Suprapubic skin (tissue), 4 donors: ENCODE measurements at places on chromosomes 12 and 14.

DNA sequence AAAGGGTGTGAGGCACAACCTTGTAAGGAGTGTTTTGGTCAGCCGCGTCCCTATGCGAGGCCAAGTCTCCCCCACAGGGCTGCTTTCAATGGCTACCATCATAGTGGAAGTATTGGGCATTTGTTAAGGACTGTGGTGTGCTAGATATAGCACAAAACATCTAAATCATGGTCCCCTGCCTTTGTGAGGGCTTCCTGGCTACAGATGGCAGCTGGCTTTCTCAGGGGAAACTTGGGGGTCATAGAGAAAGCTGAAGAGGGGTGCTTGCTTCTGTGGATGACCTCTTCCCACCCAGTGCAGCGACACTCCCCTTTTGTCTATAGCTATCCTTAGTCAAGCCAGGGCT, 315.8 kb downstream of the ZFP36L1 start:
- no peak for DNase-seq

GRCh38 chr12:72723732-72724131, 451.6 kb downstream of the TRHDE start:
- no peak for DNase-seq

- no peak for DNase-seq
Observed at GRCh38 chr12:45599196-45599595, 130.3 kb upstream of the ARID2 start.

GRCh38 chr12:112741106-112741505, 50.4 kb upstream of the RPH3A start:
- DNase-seq: no peak

DNA sequence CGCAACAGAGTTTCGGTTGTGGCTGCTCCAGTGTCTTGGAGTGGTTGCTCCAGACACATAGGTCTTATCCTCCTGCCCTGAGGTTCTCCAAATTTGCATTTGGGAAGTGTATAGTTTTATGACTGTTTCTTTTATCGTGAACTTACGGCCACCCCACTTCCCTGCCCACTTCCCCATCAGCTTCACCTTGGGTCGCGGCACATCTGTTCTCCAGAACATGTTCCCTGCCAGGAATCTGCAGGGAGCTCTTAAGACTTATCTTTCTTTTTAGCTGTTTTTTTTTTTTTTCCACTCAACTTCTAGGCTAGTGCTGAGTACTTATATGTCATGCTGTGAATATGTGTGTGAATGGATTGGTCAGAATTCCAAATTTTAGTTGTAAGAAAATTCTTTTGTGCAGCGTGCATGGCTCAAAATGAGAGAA, 75.4 kb downstream of the ETV6 start:
- DNase-seq: no peak

DNA sequence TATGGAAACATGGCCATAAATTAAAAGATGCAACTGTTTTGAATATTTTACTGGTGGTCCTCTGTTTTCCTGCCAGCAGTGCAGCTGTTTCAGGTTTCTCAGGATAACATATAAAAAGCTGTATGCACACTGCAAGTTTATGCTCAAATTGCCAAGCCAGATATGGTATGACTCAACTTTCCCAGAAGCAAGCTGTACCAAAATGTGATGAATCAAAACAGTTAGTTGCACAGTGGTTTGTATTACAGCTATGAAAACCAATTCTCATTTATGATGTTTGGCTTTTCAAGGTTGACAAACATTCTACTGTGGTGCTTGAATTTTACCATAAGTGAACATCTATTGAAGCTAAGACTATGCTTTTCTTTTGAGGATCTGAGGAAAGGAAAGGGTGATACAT, 15.5 kb downstream of the TRMT5 start:
- no peak for DNase-seq

GRCh38 chr12:125148316-125148715, 83.1 kb downstream of the AACS start:
- no peak for DNase-seq

- no peak for DNase-seq
Observed at GRCh38 chr14:35631071-35631805, 97.3 kb downstream of the INSM2 start.

DNA sequence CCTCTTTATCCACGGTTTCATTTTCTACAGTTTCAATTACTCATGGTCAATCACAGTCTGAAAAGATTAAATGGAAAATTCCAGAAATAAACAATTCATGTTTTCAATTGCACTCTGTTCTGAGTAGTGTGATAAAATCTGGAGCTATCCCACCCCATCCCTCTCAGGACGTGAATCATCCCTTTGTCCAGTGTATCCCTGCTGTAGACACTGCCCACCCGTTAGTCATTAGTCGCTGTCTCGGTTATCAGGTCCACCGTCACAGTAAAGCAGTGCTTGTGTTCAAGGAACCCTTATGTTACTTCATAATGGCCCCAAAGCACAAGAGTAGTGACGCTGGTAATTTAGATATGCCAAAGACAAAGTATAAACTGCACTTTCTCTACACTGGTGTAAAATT, 141.0 kb upstream of the LMNTD1 start:
- DNase-seq: no peak

- no peak for DNase-seq
Observed at GRCh38 chr14:72828604-72829003, 65.3 kb downstream of the DPF3 start.

DNA sequence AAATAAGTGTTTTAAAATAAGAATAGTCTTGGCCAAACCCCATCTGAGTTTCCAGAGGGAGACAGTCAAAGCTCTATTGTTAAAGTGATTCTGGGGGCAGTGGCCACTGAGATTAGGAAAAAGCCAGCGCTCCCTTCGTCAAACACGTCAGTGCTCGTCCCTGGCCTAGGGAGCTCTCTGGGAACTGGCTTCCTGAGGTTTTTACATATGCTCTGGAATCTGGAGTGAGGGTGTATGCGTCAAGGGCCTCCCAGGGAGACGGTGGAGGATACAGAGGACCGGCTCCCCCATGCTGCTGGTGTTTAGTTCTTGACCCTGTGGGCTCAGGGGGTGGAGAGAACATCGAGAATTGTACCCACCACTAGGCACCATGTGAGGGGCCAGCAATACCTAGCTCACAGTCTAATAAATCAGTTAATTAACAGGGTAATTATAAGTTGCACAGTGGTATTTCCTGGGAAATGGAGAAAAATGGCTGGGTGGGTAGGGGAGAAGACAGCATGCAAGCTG, 87.0 kb downstream of the SLC25A47 start:
- no peak for DNase-seq

DNA sequence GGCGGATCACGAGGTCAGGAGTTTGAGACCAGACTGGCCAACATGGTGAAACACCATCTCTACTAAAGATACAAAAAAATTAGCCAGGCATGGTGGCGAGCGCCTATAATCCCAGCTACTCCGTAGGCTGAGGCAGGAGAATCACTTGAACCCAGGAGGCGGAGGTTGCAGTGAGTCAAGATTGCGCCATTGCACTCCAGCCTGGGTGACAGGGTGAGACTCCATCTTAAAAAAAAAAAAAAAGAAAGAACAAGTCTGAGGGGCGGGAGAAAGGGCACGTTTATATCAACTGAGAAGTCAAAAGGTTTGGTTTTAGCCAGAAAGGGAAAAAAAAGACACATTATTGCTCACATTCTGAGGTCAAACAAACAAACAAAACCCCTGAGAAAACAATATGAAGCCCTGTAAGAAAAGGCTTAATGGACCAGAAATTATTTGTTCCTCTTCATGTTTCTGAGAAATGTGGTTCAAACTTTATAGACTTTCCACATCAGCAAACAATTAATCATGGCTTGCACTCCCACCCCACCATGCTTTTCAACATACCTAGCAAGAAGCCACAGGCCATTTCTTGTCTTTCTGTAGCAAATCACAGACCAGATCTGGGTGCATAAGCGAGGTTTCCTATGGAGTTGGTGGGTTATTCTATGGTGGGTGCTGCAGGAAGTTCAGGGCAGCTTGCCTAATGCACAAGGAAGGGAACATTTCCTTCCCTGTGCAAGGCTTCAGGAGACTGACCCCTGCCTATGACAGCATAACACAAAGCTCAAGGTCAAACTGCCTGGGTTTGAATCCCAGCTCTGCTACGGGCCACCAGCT, 80.1 kb downstream of the SSPN start:
- no peak for DNase-seq

DNA sequence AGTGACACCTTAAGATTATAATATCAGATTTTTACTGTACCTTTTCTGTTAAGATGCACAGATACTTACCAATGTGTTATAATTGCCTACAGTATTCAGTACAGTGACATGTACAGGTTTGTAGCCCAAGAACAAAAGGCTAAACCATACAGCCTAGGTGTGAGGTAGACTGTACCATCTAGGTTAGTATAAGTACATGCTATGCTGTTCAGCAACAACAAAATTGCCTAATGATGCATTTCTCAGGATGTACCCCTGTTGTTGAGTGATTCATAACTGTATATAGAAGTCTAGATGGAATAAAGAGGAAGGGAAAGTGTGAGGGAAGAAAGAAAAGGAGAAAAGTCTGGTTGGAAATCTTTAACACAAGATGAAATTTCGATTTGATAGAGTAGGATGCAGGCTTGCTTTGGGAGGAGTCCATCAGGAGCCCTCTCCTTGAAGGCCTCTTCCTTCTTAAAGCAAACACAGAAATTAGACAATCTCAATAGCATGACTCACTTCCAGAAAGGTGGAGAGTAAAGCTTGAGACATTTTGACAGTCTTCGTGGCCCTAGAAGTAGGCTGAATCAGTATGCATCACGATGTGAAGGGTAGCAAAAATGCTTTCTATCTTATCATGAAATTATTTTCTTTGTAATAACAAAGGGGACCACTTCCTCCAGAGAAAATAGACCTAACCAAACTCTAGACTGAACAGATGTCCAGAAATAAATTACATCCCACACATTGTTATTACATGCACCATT, 191.5 kb downstream of the SYT1 start:
- DNase-seq: no peak

GRCh38 chr14:60184905-60185555, 19.8 kb upstream of the DHRS7 start:
- DNase-seq: no peak

DNA sequence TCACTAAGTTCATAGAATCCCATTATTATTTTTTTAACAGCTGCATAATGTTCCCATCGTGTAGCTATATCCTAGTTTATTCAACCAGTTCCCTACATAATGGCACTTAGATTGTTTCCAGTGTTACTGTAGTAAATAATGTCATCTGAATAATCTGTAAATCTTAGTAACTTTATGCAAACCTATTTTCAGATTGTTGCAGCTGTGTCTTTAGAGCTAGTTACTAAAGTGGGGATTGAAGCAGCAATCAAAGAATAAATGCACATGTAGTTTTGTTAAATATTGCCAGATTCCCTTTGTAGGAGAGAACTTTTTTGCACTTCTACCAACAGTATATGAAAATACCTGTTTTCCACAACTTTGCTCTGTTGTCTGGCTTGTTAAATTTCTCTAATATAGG, 13.1 kb downstream of the ARID2 start:
- no peak for DNase-seq
